Peyer's patch (tissue), 4 donors: ENCODE measurements at places on chromosomes 13 and 19. TPM values are rescaled to one million over a fixed set of nuclear protein-coding genes. Genes with fewer than 3 reads are reported as not detected.

DNA sequence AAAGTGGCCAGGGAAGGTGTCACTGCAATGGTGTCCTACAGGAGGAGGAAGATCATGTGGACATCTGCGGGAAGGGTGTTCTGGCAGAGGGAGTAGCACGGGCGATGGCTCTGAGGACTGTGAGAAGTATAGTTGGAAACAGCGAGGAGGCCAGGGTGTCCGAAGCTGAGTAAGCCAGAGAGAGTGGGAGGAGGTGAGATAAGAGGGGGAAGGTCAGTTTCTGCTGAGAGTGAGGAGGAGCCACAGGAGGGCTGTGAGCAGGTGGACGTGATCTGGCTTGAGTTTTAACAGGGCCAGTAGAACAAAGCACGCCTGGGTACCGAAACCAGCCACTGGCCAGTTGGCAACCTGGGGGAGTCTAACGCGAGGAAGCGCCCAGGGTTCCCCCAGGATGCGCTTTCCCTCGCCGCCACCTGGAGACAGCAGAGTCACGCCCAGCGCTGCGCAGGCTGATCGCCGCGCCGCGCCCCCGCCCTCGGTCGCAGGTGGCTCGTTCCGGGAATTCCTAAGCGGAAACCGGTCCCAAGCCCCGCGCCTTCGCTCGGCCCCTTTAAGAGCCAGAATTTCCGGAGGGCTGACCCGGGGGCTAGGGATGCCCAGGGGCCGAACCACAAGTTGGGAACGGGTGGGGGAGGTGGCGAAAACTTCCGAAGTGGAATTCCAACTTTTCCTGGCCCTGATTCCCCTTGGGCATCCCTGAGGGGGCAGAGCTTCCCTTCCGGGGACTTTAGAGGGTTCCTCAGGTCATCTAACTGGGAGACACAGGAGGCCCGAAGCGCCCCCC, 1.1 kb upstream of the LSR start:
- DNase-seq, result peak; percentile 92

DNA sequence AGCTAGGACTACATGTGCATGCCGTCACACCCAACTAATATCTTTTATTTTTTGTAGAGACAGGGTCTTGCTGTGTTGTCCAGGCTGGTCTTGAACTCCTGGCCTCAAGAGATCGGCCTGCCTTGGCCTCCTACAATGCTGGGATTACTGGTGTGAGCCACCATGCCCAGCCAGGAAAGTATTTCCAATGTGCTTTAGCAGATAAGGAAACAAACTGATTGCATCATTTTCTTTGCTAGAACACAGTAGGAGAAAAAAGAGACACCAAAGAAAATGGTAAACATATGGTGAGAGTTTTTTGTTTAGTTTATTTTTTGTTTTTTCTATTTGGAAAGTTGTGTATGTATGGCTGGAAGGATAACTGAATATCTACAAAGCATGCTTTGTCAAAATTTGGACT, 46.9 kb upstream of the AKAP11 start:
- DNase-seq, result no peak

- no peak for DNase-seq
Measured at GRCh38 chr19:311813-312261, 20.6 kb upstream of the PLPP2 start.

DNA sequence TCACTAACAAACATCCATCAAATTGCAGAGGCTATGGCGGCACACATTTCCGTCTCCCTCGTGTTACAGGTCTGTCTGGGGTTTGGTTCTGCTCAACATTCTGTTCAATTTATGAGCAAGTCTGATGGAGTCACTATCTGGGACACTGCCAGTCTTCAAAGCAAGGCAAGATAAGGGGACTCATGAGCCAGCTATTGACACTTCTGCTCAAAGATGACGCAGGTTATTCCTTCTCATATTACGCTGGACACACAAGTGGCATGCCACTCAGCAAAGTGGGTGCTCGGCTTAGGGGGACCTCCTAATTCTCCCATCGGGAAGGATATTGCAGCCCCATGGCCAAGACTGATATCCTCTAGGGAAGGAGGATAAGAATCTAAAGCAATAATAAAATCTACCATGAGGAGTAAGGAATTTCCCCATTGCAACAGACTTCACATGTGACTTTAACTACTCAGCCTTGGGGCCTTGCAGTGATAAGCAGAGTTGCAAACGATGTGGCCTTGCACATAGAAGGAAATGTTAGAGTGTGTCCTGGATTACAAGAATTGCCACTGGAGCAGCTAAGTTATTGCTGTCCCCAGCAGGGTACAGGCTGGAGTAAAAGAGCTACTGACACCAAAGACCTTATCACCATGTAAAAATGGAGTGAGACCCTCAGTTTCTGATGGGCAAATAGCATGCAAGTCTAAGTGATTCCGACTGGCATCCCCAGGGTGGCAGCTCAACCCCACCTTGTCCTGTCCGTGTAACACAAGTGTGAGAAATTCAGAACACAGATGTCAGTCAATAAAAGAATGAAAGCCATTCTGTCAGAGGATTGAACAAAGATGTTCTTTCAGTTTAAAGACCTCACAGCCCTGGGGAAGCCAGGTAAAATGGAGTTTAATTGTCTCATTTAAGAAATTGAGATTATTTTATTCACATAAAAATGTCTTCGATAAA, 306.1 kb downstream of the IRS2 start:
- DNase-seq, result no peak

GRCh38 chr13:78610381-78610883, 7.1 kb upstream of the POU4F1 start:
- DNase-seq, result no peak

The GMIP gene
- total RNA-seq, result 53.0 TPM

DNA sequence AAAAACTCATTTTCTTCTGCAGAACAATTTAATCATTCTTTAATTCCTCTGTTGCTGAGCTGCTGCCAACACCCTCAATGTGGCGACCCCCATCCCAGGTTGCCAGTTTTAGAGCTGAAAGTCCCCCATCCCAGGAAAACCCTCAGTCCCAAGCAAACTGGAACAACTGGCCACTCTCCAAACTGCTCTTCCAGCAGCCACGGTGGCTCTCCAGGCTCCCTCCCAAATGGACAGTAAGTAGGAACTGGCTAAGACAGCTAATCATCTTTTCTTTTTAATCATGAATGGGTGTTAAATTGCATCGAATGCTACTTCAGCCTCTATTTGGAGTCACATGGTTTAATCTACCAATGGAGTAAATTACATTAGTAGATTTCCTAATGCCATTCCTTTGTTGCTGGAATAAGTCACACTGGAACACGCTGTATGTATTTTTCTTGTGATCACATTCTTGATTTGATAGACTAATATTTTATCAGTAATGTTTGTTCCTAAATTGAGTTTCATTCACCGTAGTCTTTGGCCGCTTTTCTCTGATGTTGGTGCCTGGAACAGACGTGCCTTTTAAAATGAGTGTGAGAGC, 33.7 kb upstream of the VSTM2B start:
- DNase-seq, result no peak

- peak; percentile 61 for DNase-seq
Measured at GRCh38 chr19:18204394-18205199, 755 bp upstream of the RAB3A start.

GRCh38 chr13:48829536-48829935, 146.2 kb upstream of the FNDC3A start:
- DNase-seq, result no peak

DNA sequence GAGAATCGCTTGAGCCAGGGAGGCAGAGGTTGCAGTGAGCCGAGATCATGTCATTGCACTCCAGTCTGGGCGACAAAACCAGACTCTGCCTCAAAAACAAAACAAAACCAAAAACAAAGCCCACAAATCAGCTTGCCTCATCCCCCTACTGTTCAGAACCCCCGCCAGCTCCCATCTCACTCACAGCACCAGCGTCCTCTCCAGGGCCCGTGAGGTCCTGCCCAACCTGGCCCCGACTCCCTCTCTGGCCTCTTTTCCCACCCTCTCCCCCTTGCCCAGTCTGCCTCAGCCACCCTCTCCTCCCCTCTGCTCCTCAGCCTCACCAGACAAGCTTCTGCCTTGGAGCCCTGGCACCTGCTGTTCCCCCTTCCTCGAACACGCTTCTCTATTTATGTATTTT, 3.8 kb downstream of the SLC8A2 start:
- no peak for DNase-seq

- no peak for DNase-seq
Measured at GRCh38 chr13:112965573-112966115, 3.4 kb upstream of the MCF2L start.

The ZNF229 gene
- 0.53 TPM for total RNA-seq

GRCh38 chr19:31085125-31085524, 264.1 kb downstream of the TSHZ3 start:
- DNase-seq, result no peak

GRCh38 chr13:73684286-73684685, 449.9 kb downstream of the KLF12 start:
- DNase-seq, result no peak

The KIR2DL3 gene
- total RNA-seq, result not detected

The TSKS gene
- not detected for total RNA-seq

The JAK3 gene
- 5.1 TPM for total RNA-seq

The ATP4B gene
- total RNA-seq, result not detected

DNA sequence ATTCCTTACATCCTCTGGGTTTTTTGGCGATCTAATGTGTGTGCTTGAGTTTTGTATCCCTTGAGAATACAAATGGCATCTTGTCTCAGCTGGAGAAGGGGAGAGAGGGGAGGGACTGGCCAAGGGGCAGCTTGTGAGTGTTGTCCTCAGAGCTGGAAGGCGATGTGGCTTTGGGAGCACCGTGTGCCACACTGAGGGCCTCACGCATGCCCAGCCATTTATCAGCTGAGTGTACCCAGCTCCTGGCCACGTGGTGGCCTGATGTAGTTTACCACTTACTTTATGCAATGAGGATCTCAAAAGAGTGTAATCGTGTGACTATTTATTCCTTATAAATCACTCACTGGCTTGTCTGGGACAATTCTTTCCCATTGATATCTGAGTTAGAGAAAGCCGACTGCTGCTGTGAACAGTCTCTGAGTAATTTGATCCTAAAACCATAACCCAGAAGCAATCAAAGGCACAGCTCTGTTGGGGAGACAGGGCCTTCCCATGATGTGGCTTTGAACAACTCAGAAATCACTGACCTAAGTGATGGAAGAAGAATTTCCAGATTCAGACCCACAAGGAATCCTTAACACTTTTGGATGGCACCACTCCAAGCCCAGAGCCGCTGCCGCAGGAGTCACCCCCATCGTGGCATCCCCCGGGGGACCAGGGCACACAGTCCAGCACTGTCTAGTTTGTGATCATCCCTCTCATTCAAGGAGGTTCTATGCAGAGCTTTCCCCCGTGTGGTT, 53.9 kb upstream of the MTIF3 start:
- DNase-seq, result no peak

DNA sequence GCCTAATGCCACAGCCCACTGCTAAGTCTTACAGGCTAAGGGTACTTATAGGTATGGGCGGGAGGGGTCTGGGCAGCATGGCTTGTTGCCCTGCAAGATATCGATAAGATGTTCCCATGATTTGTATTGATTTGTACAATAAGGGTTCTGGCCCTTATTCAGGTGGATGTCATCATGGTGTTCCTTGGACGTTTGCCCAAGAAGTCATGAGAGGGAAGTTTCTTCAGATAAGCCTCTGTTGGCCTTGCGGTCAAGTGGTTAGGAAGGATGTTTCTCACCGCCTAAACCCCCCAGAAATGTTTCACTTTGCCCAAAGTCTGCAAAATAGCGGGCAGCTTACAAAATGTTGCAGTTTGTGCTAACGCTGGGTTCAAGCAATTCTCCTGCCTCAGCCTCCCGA, 7.3 kb downstream of the PARP4 start:
- no peak for DNase-seq

GRCh38 chr19:8578642-8579265, 1.5 kb upstream of the MYO1F start:
- peak; percentile 83 for DNase-seq

The MAP2K2 gene
- 283 TPM for total RNA-seq

- no peak for DNase-seq
Measured at GRCh38 chr13:67410645-67411044, 180.5 kb upstream of the PCDH9 start.

The TLE6 gene
- total RNA-seq, result 1.9 TPM

DNA sequence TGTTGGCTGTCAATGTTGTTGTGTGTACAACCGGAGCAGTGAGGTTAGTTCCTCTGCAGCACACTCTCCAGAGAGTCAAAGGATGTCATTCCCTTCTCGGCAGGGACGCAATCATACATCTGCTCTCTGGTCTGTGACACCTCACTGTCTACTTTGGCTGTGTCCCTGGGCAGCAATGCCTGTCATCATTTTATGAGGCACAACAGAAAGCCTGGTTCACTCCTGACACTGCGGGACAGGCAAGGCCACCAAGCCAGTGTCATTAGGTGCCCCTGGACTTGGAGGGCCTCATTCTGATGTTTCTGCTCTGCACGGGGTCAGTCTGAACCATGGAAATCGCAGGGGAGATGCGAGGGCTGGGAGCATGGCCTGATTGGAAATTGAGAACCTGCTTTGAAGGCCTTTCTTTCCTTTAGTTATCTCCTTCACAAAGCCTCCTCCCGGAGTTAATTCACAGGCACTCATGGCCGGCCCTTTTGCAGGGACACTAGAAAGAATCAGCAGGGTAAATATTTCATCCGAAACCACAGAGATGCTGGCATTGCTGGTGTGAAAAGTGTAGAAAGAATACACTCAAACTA, 284.4 kb downstream of the ZNF536 start:
- no peak for DNase-seq

GRCh38 chr19:13839130-13839937, 37.6 kb upstream of the NANOS3 start:
- DNase-seq, result peak; percentile 81

- no peak for DNase-seq
Measured at GRCh38 chr13:67421475-67421874, 191.3 kb upstream of the PCDH9 start.

GRCh38 chr19:4585556-4585955, 26.1 kb upstream of the SEMA6B start:
- no peak for DNase-seq

- no peak for DNase-seq
Measured at GRCh38 chr13:41220401-41220800, 26.0 kb upstream of the KBTBD7 start.

DNA sequence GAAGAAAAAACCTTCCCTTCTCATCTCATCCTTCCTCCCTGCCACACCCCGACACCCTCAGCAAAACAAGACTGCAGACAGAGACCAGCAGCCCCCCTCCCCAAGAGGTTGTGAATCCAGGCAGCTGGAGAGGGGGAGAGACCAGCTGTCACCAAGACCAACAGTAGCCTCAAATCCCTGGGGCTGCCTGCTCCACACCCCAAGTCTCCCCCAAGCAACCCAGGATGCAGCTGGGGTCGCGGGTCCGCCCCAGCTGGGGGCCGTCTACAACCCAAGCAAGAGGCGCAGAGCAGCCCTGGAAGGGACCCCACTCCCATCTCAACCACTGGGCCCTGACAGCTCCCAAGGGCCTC, 7.1 kb downstream of the KLF16 start:
- no peak for DNase-seq
